Right forelimb (tissue), 1 donor: ENCODE measurements at places on chromosomes 16 and 17.

- DNase-seq = no peak
Observed at GRCh38 chr17:76997981-76998531, 129.9 kb downstream of the MGAT5B start.

DNA sequence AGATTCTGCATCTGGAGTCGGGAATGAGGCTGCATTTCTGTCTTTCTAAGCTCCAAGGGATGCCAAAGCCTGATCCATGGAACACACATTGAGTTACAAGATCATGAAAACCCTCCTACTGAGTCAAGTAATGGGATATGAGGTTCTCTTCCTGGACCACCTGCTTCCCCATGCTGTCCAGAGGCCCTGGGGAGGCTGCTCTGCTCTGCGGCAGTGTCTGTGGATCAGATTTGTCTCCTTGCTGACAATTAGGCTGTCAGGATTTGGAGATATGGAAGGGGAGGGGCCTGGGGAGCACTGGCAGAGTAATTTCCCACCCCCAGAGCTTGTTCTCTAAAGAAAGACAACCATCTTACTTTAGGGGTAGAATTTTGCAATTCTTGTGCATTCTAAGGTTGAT is 33.0 kb downstream of the C16orf95 start:
- DNase-seq = no peak

DNA sequence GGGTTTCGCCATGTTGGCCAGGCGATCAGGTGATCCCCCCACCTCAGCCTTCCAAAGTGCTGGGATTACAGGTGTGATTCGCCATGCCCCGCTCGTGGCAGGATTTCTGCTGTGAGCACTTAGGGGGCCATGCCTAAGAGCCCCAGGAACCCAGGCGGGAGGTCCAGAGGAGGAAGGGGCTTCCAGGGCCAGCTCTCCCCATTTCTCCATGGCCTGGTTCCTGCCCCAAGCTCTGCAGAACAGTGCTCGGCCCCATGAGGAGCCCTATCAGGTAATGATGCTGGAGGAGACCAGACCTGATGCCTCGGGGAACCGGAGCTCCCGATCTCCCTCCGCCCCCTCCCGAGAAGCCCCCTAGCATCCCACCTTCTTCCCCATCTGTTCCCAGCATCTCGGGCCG is 53.6 kb downstream of the RMI2 start:
- DNase-seq = no peak

DNA sequence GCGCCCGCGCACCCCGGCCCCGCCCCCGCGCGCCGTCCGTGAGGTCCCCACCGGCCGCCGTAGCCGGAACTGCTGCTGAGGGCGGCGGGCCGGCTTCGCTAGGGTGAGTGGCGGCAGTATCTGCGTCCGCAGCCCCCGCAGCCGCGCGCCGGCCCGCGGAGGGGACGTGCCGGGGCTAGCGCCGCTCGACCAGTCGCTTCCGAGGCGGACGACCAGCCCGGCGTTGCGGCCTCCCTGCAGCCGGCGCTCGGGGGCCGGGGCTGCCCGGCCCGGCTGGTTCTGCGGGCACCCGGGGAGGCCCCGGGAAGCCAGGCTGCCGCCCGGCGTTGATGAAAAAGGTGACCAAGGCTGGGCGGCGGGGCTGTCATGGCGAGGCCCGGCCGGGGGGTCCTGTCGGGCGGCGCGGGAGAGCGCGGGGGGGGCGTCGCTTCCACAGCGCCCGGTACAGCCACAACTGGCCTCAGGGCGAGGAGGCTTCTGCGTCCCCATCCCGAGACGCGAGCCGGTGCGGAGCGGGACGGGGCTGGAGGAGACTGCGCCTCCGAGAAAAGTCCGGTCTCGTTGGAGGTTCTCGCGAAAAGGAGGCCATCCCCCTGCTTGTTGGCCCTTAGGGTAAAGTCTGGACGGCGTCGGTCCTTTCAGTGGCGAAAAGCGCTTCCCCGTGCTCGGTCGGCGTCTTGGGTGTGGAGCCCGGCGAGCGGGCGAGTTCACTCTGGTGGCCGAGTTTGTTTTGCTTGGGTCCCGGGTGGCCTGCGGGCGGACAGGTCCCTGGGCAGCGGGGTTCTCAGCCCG is at the start of gene CRAMP1:
Gene CRAMP1, plus strand, starts transcription at position 41 of the 792 bp plus-strand sequence. CDS start 2,280 bp downstream, outside the sequence.
- DNase-seq = no peak

GRCh38 chr16:50245417-50246298 is 20.7 kb upstream of the ADCY7 start:
- DNase-seq = no peak

DNA sequence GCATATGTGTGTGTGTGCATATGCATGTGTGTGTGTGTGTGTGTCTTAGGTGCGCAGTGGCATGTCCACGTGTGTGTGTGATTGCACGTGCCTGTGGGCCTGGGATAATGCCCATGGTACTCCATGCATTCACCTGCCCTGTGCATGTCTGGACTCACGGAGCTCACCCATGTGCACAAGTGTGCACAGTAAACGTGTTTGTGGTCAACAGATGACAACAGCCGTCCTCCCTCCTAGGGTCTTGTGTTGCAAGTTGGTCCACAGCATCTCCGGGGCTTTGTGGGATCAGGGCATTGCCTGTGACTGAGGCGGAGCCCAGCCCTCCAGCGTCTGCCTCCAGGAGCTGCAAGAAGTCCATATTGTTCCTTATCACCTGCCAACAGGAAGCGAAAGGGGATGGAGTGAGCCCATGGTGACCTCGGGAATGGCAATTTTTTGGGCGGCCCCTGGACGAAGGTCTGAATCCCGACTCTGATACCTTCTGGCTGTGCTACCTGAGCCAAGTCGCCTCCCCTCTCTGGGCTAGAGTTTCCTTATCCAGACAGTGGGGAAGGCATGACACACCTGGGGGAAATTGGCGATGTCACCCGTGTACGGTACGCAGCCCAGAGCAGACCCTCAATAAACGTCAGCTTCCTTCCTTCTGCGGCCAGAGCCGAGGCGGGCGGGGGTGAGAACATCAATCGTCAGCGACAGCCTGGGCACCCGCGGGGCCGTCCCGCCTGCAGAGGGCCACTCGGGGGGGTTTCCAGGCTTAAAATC is 47.6 kb downstream of the IL21R start:
- no peak for DNase-seq

GRCh38 chr17:50905460-50905803 is 39.3 kb upstream of the TOB1 start:
- no peak for DNase-seq
